ENCODE measurements at places on chromosomes 7 and 10.
A peak's percentile ranks its signal among the peaks of the same experiment; 100 is the strongest.

DNA sequence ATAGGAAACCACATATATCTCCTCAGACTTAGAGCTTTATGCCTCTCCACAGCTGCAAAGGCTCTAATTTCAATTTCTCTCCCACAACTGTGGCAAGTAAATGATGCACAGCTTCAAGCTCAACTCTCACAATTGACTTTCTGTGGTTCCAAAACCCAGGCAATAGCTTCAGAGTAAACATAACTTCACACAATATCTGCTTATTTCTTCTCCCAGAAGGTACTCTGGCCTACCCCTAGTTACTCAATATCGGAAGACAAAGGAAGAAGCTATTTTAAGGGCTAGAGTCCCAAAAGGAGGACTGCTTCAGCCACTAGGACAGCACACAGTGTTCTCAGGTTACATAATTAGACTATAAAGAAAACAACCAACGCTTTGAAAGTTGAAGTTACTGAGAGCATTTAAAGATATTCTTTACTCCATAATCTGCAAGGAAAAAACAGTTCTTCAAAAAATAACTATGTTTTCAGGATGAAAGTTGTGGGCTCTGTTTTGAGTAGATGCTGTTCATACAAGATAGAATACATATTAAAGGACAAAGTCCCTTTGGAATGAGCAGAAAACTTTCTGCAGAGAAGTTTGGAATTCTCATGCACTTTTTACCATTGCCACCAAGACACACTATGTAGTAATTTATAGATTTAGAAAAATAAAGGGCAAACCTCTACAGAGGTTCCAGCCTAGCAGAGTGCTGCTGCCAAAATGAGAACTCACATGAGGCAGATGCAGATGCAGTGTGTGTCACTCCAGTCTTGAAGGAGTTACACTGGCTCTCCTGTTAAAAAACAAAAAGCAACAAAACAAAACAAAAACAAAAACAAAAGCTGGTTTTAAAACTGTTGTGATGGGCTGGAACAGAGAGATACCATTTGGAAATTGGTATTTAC is 81.8 kb downstream of the NT5C2 start:
- no peak overlapping the region for H3K27ac ChIP-seq
- H3K4me3 ChIP-seq, result no peak overlapping the region
- H3K36me3 ChIP-seq, result peaks cover 2% of the 10 kb centered on the region
- peaks cover 4% of the 10 kb centered on the region for H3K4me1 ChIP-seq
- no peak for DNase-seq

GRCh38 chr10:119136084-119136483 is 29.4 kb downstream of the SFXN4 start:
- H3K4me1 ChIP-seq, result peaks cover 36% of the 10 kb centered on the region
- peak overlapping the region; percentile 70 for H3K27ac ChIP-seq
- no peak overlapping the region for H3K4me3 ChIP-seq

- peaks cover 14% of the 10 kb centered on the region for H3K4me1 ChIP-seq
- no peaks in the 10 kb centered on the region for H3K36me3 ChIP-seq
- H3K4me3 ChIP-seq, result peak overlapping the region; percentile 19
- DNase-seq, result no peak
Observed at GRCh38 chr7:5491251-5492019, 67.8 kb upstream of the TNRC18 start.

- peak overlapping the region; percentile 24 for H3K27ac ChIP-seq
- peaks cover under 1% of the 10 kb centered on the region for H3K36me3 ChIP-seq
- H3K4me1 ChIP-seq, result peaks cover 24% of the 10 kb centered on the region
- DNase-seq, result no peak
- H3K4me3 ChIP-seq, result no peak overlapping the region
Observed at GRCh38 chr7:151784853-151785680, 91.8 kb downstream of the PRKAG2 start.
